NCI-H748 treated with DMSO at 0.1 percent for 48 hours (cell line): ENCODE measurements at places on chromosomes 3 and 15.

GRCh38 chr3:17515445-17516234 is 226.8 kb downstream of the TBC1D5 start:
- no peak for DNase-seq

DNA sequence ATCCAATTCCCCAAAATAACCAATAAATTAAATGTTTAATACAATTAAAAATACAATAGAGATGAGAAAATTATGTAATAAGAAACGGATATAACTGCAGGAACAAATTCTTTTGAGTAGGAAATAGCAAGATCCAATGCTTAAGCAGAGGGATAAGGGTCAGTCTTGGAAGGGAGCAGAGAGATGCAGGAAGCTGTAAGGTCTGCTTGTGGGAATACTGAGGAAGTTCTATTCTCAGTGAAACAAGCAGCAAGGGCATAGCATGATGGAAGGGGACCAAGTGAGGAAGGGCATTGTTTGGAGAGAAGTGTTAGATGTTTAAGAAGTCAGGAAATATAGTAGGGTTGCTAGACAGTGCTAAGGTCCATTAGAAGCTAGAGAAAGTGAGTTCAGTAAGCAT is 409.0 kb downstream of the TBC1D5 start:
- DNase-seq: no peak

GRCh38 chr15:75199357-75199940 is 2.2 kb upstream of the C15orf39 start:
- no peak for DNase-seq

DNA sequence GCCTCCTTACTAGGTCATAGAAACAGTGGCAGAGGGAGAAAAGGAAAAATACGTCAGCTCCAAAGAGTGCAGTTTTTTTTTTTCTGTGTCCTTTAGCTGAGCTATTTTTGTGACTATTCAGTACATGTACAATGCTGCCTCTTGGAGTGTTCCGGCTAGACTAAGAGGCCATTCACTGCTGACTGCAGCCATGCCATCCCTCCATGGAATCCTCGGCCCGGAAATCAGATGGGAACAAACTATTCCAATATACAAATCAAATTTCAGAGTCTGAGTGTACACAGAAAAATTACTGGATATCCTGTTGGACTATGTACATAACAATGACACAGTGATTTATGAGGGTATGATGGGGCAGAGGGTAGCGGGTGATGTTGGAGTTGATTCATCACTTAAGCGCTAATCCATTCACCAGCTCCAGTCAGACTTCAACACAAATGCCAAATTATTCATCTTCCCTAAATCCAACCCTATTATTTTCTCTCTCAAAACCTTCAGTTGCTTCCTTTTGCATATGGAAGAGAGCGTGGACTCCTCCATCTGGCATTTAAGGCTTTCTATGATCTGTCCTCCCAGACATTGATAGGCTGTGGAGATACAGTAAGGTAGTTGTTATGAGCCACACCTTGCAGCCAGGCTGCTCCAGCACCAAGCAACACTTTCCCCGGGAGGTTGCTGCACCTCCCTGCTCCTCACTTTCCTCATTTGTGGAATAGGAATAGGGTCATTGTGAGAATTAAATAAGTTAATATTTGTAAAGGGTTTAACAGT is 109.1 kb downstream of the LPP start:
- no peak for DNase-seq

DNA sequence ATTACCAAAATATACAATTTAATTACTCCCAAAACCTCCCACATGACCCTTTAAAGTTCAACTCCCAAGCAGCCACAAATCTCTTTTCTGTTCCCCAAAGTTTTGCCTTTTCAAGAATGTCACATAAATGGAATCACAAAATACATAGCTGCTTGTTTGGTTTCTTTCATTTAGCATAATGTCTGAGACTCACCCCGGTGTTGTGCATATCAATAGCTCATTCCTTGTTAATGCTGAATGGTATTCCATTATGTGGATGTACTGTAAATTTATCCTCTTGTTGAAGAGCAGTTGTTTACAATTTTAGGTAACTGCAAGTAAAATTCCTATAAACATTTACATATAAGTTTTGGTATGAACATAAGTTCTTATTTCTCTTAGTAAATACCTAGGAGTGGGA is 15.5 kb downstream of the NAA50 start:
- DNase-seq: no peak

GRCh38 chr3:156424758-156425157 is 130.2 kb downstream of the SSR3 start:
- DNase-seq: no peak

DNA sequence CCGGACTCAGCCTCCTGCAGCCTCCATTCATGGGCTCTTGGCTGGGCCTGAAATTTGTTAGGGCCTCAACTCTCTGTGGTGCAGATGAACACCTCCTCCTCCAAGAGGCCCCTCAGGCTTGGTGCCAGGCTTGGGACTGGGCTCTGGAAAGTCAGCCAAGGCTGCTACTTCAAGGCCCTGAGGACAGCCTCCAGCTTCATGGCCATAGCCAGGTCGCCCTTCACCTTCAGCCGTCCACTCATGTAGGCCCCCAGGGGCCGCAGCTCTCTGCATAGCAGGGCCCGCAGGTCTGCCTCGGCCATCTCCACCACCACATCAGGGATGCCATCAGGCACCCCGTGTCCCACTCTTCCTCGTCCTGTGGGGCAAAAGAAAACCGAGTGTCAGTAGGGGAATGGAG is 8.3 kb downstream of the STOML1 start:
- DNase-seq: no peak

DNA sequence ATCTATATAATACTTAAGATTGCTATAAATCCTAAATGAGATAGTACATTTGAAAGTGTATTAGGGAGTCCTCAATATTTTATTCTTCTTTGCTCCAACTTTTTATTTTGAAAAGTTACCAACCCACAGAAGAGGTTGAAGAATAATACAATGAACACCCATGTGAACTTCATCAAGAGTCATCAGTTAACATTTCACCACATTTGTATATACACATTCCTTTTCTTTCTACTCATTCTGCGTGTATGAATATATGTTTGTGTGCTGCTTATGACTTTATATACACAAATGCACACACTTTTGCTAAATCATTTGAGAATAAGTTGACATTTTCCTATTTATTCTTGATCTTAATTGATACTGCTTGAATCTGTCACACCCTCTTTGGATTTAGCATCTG is 193.3 kb upstream of the CGNL1 start:
- DNase-seq: no peak

DNA sequence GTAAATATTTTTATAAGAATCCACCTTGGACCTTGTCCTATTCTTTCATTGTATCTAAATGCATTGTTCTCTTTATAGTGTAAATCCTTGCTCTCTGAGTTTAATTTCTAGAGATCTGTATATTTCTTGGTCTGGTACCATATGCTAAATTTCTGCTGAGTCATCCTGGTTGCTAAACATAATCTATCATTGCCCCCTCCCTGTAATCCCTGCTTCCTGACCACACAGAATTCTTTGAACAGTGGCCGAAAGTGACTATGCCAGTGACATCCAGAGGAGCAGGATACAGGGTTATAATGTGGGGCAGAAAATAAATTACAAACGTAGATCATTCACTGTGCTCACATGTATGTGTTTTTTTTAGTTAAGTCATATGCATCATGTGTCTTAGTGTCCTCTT is 143.1 kb downstream of the DIPK2A start:
- no peak for DNase-seq

GRCh38 chr3:142337994-142338393 is 109.8 kb downstream of the XRN1 start:
- no peak for DNase-seq

DNA sequence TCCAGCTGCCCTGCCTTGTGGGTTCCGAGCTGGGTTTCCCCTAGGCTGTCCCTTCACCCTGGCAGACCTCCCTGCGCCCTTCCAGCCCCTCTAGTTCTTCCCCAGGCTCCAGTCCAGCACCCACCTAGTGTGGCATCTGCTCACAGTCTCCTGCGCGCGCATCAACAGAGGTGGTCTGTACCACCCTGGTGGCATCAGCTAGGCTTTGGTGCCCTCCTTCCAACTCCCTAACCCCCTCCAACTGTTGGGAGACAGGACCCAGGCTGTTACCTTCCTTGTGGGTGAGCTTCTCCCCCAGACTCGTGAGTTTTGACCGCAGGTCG is 8.0 kb downstream of the CALML4 start:
- DNase-seq: no peak

- DNase-seq: no peak
Measured at GRCh38 chr3:66403323-66403990, 97.4 kb downstream of the LRIG1 start.

DNA sequence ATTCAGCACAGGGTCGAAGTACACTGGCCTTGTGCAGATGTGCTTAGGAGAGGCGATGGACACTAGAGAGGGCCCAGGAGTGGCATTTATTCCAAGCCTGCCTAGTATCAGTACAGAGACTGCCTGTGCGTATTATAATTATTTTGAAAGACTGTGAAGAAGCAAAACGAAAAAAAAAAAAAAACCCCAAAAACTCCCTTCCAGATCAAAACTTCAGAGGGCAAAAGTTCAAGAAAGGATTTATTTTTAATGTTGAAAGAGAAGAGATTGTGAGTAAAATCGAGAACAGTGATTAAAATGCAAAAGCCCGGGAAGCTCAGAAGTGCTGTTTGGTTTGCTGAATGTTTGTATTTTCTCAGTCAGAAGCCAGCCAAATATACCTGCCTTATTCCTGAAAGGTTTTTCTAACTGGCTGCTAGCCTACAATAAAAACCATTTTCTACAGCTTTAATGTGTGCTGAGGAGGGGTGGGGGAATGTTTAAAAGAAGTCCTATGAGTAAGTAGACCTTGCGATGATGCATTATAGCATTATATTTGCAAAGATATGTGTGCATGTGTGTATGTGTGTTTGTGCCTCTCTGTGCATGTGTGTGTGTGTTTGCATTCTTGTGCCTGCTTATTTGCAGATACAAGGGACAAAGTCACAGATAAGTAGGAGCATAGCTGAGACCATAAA is 19.3 kb upstream of the LZTFL1 start:
- DNase-seq: no peak

- DNase-seq: no peak
Measured at GRCh38 chr3:190260301-190260700, 61.9 kb downstream of the CLDN1 start.

- DNase-seq: no peak
Measured at GRCh38 chr3:87822563-87822962, 236.2 kb downstream of the CGGBP1 start.

GRCh38 chr15:64847876-64848716 is 6.4 kb downstream of the PLEKHO2 start:
- DNase-seq: no peak

DNA sequence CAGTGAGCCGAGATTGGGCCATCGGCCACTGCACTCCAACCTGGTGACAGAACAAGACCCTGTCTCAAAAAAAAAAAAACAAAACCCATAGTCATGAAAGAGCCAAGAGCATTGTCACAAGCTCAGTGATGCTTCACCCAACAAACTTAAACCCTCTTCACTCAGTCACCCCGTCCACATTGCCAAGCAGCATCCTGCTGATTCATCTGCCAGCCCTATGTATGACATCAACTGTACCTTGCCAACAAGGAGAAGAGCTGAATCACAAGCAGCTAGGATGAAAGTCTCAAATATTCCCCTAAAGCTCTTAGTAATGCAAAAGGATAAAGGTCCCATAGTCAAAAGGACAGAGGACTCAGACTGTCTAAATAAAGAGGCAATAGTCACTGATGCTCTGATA is 90.0 kb downstream of the ANO10 start:
- DNase-seq: no peak

DNA sequence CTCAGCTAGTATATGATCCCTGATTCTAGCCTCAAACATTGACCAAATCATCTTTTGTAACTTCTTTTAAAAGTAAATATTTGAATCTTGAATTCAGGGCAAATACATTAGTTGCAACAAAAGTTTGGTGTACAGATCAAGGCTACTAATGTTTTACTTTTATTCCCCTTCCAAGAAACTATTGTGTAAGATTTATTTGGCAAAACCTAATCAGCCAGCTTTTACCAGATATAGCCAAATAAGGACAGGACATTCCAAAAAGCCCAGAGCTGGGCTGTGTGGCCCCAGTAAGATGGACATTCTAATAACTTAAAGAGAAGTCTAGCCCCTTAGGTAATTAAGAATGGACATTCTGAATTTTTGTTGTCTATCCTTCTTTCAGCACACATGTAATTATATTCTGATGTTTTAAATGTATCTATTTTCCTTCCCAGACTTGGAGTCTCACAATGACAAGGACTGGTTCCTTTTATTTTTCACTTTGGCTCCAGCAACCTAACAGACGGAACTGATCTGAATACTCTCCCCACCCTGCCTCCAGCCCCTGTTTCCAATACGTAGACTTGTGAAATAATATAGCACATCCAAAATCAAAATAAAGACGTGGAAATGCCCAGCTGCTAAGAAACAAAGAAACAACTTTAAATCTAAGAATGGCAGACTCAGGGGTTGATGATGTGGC is 48.1 kb downstream of the STARD5 start:
- DNase-seq: no peak

- peak; percentile 29 for DNase-seq
Measured at GRCh38 chr15:80977627-80978036, 12.0 kb downstream of the MESD start.

- DNase-seq: no peak
Measured at GRCh38 chr15:46343196-46343935, 708.5 kb downstream of the SQOR start.

DNA sequence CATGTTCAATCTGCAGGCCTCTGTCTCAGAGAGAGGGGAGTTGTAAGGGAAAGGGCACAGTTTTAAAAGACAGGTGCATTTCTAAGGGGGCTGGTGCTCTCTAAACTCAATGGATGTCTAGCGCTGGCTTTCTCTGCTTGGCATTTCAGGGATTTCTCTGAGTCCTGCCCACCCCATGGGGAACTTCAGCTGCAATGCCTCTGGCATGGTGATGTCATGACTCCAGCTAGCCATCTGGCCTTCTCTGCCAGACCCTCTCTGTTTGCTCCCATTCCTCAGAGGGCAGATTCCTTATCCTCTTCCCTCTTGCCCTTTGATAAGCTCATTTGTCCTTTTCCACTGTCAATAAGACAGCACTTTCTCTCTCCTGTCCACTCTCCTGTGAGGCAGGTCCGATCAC is 40.8 kb downstream of the RPLP1 start:
- DNase-seq: no peak

GRCh38 chr15:33197636-33198035 is 3.1 kb upstream of the FMN1 start:
- DNase-seq: no peak

DNA sequence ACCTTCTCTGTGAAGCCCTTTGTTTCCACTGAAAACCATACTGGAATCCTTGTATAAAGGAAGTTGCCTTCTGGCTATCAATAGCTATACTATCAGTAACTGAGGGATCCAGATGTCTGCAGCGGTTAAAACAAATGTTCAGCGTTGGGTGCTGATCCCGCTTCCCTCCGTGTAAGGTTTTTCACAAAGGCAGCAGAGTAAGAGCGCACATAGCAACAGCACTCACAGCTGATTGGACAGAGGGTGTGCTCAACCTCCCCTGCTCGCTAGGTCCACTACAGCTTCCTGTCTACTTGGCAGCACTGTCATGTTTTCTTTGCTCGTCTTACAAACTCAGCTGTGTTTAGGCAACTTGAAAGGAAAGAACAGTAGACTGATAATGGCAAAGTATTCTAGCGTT is 27.3 kb downstream of the ATOSA start:
- DNase-seq: peak; percentile 41
